ENCODE measurements at places on chromosomes 4 and X.

- DNase-seq = no peak
Measured at GRCh38 chr4:119872371-119873016, 194.2 kb downstream of the MAD2L1 start.

- no peak for DNase-seq
Measured at GRCh38 chr4:11435557-11435956, 6.9 kb upstream of the HS3ST1 start.

DNA sequence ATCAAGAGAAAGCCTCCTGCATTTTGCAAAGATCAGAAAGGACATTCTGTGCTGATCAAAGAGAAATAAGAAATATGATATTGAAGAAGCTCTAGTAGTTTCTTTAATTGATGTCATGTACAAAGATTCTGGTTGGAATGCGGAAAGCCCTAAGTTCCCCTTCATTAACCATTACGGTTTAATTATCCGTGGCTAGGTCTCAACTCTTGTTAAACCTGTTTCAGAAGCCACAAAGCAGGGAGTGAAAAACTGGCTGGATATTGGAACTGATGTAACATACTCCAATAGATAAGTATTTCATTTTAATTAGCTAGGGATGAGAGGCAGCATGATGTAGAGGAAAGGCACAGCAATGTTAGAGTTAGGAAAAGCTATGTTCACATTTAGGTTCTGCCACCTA is 55.7 kb downstream of the SPANXN3 start:
- DNase-seq = no peak

DNA sequence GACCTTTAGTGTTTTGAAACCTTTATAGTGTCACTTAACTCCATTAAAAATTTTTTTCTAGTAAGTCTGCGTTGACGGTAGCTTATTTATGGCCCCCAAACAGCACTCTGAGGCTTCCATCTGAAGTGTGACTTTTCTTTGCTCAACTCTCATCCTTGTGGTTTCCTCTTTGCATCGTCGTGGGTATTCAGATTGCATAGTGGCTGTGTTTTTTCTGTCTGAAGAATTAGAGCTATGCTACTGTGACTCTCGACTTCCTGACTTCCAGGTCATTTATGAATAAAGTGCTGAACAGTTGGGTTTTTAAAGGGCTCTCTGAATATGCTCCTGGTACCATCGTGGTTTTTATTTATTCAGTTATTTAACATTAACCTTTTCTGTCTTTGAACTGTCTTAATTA is 44.9 kb downstream of the JADE1 start:
- DNase-seq = no peak

DNA sequence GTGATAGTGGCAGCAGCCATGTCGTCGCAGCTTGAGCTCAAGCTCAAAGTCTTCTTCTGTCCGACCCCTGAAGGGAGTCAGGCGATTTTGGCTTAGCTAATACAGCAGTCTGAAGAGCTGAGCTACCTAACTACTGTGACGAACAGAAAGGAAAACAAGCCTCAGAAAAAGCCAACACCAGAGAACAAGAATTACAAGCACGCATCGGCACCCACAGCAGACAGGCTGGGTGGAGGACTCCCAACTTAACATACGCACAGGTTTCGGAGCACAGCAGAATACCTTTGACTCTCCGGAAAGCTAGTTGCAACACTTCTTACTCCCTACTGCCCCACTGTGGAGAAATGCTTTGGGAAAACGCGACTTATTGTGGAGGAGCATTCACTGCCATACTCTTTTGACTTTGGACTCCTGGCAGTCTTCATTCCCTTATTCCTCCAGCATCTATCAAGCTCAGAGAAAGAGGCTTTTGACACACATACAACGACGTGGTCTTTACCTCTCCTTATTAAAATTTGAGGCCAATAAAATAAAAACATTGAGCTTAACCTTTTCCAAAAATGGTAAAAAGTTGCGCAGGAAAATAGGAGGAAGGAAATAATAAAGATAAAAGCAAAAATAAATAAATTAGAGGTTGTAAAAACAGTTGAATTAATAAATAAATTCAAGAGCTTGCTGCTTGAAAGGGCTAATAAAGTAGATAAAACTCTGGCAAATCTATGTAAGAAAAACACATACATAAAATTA is 41.3 kb upstream of the GPC3 start:
- DNase-seq = no peak

- no peak for DNase-seq
Measured at GRCh38 chr4:96260064-96260682, 420.3 kb downstream of the PDHA2 start.

- DNase-seq = no peak
Measured at GRCh38 chrX:31036895-31037294, 34.9 kb downstream of the FTHL17 start.

DNA sequence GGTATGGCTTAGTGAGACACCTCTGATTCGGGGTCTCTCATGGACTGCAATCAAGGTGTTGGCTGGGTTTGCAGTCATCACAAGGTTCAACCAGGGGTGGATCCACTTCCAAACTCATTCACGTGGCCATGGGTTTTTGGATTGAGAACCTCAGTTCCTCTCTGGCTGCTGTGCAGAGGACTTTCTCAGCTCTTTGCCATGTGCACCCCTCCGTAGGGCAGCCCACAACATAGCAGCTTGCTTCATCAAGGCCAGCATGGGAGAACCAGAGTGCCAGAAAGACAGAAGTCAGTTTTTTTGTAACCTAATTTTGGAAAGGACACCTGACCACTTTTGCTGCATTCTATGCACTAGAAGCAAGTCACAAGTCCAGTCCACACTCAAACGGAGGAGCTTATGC is 154.9 kb downstream of the PJA1 start:
- DNase-seq = no peak

GRCh38 chr4:791898-792625 is 33.9 kb downstream of the CPLX1 start:
- DNase-seq = no peak

- DNase-seq = no peak
Measured at GRCh38 chr4:93446038-93446437, 382.5 kb upstream of the ATOH1 start.

- DNase-seq = no peak
Measured at GRCh38 chrX:20412871-20413486, 146.3 kb upstream of the RPS6KA3 start.

DNA sequence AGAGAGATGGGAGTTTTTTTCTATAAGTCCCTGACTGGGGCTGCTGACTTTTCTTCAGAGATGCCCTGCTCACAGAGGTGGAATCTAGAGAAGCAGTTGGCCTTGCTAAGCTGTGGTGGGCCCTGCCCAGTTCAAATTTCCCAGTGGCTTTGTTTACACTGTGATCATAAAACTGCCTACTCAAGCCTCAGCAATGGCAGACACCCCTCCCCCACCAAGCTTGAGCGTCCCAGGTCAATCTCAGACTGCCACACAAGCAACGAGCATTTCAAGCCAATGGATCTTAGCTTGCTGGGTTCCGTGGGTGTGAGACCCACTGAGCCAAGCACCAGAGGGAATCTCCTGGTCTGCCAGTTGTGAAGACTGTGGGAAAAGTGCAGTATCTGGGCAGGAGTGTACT is 199.8 kb upstream of the WDFY3 start:
- no peak for DNase-seq

GRCh38 chrX:115958687-115959359 is 211.7 kb upstream of the AGTR2 start:
- no peak for DNase-seq

All from stimulated activated CD8-positive, alpha-beta memory T cell treated with anti-CD3 and anti-CD28 coated beads, Interleukin-15, amount 100 ng/mL, for 4 hours (primary cell).